GM03348 (cell line): ENCODE measurements at places on chromosomes 3 and 15.

GRCh38 chr3:191238321-191238817 is 39.3 kb downstream of the OSTN start:
- peak; percentile 25 for DNase-seq

DNA sequence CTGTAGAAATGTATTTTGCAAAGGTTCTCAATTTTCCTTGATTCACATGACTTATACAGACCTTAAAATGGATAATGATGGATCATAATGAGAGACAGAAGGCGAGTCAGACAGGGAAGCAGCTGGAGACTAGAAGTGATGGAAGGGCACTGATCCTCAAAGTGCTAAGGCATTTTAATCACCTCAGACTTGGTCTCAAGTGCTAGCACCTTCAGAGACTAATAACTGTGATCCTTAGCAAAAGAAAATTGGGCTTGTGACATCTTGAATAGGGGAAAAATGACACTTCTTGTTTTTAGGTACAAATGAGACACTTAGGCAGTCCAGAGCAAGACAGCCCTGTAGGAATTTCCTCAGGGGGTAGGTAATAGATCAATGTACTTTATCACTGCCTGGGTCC is 1011.7 kb downstream of the SQOR start:
- no peak for DNase-seq

- DNase-seq, result no peak
Observed at GRCh38 chr3:123015596-123015995, 12.0 kb downstream of the SEMA5B start.

DNA sequence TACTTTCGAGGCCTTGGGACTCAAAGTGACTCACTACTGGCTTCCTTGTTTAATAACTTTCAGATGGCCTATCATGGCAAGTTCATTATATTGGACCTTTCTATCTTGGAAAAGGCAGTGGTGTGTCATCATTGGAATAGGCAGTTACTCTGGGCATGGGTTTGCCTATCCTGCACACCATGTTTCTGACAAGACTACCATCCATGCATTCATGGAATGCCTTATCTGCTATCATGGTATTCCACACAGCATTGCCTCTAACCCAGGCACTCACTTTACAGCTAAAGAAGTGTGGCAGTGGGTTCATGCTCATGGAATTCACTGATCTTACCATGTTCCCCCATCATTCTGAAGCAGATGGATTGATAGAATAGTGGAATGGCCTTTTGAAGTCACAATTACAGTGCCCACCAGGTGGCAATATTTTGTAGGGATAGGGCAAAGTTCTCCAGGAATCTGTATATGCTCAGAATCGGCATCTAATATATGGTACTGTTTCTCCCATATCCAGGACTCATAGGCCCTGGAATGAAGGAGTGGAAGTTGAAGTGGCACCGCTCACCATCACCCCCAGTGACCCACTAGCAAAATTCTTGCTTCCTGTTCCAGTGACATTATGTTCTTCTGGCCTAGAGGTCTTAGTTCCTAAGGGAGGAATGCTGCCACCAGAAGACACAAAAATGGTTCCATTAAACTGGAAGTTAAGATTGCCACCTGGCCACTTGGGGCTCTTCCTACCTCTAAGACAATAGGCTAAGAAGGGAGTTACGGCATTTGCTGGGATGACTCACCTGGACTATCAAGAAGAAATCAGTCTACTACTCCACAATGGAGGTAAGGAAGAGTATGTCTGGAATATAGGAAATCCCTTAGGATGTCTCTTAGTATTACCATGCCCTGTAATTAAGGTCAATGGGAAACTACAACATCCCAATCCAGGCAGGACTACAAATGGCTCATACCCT is 1161.4 kb downstream of the SI start:
- DNase-seq, result no peak

DNA sequence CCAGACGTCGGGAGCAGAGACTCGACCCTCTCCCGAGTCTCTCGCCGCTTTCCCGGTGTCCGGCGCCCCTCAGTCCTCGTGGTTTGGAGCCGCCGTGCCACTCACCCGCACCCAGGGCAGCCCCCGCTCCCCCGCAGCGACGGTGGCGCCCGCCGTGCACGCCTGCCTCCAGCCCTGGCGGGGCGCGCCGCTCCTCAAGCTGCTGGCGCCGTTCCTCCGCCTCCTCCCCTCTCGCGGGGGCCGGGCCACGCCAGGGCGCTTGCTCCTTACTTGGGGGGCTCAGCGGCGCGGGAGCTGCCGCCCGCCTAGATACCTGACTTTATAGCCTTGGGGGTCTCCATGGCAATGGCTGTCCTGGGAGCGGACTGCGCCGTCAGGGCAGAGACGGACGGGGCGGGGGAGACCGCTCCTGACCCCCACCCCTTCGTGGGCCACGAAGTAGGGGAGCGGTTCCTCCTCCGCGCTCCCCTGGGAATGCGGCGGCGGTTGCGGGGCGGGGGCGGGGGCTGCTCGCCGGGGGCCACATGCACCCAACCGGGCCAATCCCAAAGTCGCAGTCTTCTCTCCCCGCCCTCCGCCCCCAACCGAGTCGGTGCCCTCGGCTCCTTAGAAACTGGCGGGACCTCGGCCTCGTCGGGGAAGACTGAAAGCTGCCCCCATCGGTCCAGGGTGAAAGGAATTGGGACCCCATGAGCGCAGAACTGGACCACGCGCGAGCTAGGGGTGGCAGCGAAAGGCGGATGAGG is at the start of gene ANKRD63:
Gene ANKRD63 (minus strand): TSS at position 196 of the 746 bp plus-strand sequence. CDS start 478 bp downstream, outside the sequence.
- peak; percentile 72 for DNase-seq

DNA sequence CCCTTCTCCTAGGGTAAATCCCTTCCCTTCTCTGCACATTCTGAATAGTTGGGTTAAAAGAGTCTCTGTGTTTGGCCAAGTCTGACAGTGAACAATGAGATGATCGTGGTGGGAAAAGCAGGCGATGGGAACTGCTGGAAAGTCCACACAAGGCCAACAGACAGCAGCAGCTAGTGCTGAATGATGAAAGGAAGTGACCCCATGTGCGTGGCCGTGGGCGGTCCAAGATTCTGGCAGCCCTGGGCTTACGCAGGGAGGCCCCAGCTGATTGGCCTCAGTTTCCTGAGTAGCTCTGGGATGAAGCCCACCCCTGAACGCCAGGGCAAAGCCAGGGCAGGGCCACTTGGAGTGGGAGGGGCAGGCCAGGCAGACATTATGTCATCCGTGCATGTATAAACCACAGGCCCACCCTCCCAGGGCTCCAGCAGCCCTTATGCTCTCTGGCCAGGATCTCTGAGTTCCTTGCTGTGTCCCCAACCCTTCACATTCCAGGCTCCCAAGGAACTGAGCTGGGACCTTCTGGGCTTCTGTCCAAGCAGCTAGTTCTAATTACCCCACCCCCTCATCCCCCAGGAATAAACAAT is 57.8 kb downstream of the CDC25A start:
- DNase-seq, result peak; percentile 81

DNA sequence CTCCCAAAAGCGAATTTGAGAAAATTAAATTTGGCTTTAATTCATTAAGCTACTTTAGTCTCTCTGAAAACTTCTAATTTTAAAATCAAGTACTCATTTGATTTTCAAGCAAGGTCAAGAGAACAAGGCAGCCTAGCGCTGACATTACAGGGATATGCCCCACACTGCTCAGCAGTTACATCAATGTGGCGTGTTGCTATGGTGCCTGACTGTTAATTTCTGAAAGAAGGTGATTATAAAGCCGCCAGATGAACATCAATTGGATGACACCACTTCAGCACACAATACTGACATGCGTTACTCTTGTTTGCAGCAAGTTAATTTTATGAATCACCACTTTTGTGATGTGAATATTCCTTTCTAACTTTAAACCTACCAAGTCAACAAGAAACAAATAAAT is 284.4 kb downstream of the FOXP1 start:
- DNase-seq, result no peak

DNA sequence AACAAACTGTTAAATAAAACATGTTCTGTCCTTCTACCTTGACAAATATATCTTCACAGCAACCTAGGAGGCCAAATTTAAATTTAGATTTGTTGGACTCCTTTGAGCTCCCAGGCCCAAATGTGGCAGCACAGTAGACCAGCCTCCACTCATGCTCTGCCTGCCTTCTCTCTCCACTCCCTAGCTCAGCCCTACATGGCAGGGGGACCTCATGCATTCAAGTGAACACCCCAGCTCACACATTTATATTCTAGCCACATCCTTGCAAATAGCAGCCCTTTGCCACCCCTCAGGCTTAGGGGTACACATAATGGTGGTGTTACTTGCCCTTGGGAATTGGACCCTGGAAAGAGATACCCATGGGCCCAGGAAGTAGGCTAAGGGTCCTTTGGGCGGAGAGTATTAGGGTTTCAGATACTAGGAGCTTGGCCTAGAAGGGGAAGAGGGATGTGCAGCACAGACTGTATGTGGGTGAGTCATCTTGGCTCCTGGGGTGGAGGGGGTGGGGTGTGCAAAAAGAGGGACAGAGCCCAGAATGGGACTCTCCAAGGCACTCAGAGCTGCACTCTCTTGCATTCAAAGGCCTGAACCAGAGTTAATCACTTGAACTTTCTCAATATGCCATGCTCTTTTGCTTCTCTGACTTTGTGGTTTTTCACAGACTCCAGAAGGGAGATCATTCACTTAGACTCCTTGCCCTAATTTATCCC is 268.4 kb upstream of the ROPN1 start:
- peak; percentile 92 for DNase-seq

GRCh38 chr3:192919901-192920300 is 2.2 kb upstream of the MB21D2 start:
- DNase-seq, result no peak

DNA sequence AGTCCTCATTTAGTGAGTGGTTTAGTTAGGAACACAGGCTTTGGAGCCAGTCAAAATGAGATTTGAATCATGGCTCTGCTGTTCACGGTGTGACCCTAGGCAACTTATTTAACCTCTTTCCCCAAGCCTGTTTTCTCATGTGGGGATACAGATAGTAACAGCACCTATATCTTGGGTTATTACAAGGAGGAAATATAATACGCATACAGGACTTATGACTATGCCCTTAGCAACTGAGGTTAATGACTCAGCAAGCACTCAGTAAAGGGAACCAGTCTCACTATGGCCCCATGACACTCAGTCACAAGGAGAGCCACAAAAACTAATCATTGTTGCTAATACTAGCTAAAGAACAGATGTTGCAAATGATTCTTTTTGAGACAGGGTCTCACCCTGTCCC is 45.9 kb downstream of the SUMF1 start:
- peak; percentile 40 for DNase-seq

DNA sequence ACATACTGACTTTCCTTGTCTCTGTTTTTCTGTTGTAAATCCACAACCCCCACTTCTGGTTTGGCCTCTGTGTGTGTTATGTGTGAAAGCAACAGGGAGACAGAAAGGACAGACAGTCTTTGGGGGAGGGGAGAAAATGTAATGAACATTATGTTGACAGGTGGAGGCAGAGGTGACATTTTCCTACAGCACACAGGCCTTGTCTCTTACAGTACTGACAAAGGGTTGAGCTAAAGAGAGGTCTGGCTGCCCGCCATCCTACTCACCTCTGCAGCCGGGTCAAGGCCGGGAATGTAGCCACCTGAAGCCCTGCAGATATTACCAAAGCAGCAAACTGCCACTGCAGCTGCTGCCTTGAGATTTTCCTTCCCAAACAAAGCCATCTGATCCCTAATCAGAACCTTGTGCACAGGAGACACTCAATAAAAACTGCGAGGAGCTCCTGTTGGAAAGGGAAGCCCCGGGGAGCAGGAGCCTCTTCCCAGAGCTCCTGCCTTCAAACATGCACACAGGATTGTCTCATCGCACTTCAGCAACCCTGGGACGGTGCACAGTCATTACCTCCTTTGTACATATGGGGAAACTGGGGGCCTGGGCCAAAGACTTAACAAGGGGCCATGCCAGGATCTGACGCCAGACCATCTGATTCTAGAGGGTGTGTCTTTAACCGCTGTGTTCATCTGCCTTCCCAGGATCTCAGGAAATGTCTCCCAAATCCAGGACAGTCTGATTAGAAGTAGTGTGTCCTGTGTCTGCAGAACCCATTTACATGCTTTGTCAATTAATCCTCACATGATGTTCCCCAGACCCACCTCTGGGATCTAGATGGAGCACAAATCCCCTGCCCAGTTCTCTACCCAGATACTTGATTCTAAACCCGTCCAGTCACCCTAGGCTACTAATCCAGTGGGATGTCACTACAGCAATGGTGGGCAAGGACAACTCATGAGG is 14.2 kb downstream of the MYO5C start:
- no peak for DNase-seq

- DNase-seq, result no peak
Observed at GRCh38 chr3:126528419-126528799, 4.5 kb downstream of the CHST13 start.

- no peak for DNase-seq
Observed at GRCh38 chr15:70269311-70269911, 171.7 kb upstream of the TLE3 start.

- DNase-seq, result no peak
Observed at GRCh38 chr15:27660676-27661075, 438.4 kb downstream of the OCA2 start.

- DNase-seq, result no peak
Observed at GRCh38 chr3:183085634-183086390, 13.5 kb downstream of the MCCC1 start.
